DMS53 (cell line): ENCODE measurements at places on chromosomes 11 and 22.

DNA sequence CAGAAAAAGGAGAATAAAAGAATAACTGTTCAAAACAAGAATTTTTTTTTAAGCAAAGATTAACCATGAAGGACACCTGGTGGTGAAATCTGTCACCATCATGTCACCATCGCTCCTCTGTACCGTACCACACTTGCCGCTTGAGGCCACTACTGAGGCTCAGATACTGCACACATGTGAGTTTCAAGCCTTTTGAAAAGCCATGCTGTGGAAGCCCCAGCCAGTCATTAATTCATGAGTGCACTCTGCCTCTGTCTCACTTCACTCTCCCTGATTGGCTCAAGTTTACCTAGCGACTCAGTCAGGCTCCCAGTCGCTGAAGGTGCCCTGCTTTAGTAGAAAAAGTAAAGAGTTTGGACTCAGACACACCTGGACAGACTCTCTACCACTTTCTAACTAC lies 6.6 kb upstream of the MS4A12 start:
- DNase-seq, result peak; percentile 91

- DNase-seq, result no peak
Measured at GRCh38 chr22:46971099-46971763, 208.8 kb downstream of the TBC1D22A start.

DNA sequence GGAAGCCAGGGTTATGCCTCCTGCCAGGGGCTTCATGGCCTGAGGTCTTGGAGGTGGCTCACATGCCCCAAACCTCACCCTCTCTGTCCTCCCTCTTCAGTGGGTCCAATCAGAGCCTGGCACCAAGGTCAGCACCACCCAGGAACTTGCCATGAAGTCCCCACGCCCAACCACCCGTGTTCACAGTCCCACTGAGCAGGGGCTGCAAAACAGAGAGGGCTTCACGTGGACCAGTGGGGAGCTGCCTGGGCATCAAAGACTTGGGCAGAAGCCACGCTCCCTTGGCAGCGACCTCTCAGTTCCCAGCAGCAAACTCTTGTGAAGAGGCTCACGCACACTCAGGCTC lies 425.8 kb upstream of the B3GAT1 start:
- no peak for DNase-seq

GRCh38 chr11:117868815-117869561 lies 7.5 kb downstream of the FXYD6 start:
- DNase-seq, result peak; percentile 74

GRCh38 chr11:127105593-127106541 lies 105.3 kb upstream of the KIRREL3 start:
- peak; percentile 91 for DNase-seq

DNA sequence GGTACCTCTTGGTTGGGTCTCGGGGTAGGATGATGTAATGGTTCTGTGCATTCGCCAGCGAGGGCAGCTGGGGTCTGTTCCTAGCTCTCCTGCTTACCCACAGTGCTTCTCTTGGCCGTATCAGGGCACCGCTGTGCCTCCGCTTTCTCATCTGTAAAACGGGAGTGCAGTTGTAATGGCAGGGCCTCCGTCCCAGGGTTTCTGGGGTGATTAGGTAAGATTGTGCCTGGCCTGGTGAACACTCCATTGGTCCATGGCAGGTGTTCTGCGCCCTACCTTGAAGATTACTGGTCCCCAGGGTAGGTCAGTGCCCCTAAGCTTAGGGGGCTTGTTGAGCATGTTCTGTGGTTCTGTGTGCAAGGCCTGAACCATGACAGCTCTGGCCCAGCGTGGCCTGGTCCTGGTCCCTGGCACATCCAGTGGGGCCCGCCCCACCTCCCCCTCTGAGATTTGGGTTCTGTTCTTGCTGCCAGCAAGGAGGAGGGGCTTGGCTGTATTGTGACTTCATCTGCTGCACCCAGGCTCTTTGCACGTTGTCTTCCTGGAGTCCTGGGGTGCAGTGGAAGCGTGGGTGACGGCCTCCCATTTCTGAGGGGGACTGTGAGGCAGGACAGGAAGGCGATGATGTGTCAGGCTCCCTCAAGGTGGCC lies 4.9 kb downstream of the MYRF start:
- no peak for DNase-seq

DNA sequence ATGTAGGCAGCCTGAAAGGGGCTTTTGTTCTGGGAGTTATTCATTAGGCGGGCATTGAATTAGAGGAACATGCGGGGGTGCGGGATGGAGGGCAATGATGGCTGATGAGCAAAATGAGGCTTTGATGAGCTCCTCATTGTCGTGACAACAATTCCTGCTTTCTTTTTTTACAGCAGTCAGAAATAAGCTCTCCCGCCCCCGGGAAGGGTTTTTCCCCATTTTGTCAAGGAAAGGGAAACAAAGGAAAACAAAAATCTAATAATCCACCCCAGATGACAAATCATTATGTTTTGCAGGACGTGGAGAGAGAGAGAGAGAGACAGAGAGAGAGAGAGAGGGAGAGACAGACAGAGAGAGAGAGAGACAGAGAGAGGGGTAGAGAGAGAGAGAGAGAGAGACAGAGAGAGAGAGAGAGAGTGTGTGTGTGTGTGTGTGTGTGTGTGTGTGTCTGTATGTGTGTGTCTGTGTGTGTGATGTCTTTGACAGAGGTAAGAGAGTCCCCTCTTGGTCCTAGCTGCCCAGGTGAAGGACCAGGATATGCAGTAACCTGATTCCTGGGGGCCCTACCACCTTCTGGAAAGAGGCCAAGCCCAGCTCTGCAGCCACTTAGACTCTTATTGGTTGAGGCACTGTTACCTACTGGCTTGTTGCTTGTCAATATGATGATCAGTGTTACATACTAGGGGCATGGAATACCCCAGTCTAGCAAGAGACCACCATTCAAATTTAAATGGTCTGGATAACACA lies 46.7 kb upstream of the PARVA start:
- DNase-seq, result peak; percentile 57

GRCh38 chr22:50201191-50202129 lies 649 bp downstream of the SELENOO start:
- DNase-seq, result peak; percentile 58

GRCh38 chr22:25542720-25543402 lies 21.6 kb upstream of the GRK3 start:
- DNase-seq, result no peak

GRCh38 chr11:61098778-61099177 lies 3.5 kb upstream of the CD5 start:
- no peak for DNase-seq

- DNase-seq, result no peak
Measured at GRCh38 chr22:19915287-19915954, 26.2 kb upstream of the COMT start.

DNA sequence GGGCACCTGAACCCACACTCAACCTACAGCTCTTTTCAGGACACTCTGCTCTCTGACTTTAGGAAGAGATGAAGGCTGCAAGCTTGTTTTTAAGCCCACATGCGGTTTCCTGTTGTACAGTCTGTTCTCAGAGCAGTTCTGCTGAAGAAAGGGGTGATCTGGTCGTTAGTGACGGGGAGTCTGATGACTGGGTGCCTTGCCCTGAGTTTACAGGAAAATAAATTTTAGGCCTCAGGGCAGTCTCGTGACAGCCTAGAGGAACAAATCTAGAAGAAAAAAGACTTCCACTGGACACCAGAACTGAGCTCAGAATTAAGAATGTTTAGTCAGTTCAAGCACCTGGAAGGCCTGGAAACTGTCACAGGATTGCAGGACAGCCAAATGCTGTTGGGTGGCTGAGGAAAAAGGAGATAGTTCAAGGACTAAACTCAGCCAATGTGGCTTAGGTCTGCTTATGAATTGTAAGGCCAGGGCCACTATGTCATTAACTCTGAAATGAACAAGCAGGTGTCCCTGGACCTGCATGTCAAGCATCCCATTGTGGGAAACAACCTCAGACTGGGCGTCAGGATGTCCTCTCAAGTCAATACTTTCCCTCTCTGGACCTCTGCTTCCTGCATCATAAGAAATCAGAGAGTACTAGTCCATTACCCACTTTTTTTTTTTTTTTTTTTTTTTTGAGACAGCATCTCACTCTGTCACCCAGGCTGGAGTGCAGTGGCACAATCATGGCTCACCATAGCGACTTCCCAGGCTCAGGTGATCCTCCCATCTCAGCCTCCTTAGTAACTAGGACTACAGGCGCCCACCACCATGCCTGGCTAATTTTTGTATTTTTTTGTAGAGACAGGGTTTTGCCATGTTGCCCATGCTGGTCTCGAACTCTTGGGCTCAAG lies 5.7 kb downstream of the PIK3IP1 start:
- no peak for DNase-seq

DNA sequence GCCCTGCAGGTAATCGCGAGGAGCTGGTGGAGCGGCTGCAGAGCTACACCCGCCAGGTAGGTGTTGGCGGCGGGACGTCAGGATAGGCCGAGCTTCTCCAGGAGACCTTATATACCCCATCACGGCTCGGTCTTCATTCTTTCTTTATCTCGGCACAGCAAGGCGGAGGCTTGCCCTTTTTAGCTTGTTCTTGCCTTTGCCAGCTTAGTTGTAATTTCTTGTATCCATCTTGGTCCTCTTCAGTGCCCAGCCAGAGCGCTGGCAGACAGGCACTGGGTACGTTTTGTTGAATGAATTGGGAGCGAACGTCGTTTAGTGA lies 459 bp downstream of the SF3B2 start:
- DNase-seq, result no peak

DNA sequence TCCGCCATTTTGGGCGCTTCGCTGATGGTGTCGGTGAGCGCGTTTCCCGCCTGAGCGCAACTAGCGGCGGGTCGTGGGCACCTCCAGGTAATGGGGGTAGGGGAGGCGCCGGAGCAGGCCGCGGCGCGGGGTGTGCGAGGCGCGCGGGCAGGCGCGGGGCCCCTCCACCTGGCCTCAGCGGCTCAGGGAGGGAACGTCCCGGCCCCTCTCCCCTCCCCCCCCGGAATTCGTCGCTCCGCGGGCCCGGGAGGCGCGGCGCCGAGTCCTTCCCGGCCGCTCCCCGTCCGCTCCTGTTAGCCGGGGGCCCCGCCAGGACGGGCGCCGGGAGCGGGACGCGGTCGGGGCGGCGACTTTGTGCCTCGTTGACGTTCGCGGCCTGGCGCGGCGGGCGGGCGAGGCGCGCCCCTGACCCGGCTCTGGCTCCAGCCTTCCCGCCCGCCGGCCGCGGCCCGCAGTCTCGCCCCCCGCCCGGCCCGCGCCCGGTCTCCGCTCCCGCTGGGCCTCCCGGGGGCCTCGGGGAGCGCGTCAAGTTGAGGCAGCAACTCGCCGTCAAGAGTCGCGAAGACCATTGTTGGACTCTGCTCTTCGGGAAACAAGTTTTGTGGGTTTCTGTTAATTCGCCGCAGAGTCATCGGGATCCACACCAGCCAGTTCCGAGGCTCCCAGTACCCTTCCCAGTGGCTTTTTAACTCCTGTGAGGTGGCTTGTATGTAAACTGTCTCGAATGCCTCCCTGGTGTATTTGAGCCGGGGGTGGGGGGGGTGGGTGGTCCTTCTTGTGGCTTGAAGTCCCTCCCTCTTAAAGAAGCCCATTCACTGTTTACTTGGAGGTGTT lies at the start of gene PPP6R3:
TSS of gene PPP6R3 (plus strand) at position 12 of the 834 bp plus-strand sequence. CDS start 76,913 bp downstream, outside the sequence.
- DNase-seq, result peak; percentile 90

GRCh38 chr22:24400726-24401596 lies 26.4 kb upstream of the ADORA2A start:
- no peak for DNase-seq

GRCh38 chr11:19359221-19360000 lies 118.7 kb upstream of the E2F8 start:
- no peak for DNase-seq

GRCh38 chr11:69137151-69137844 lies 18.4 kb upstream of the SMIM38 start:
- DNase-seq, result no peak

GRCh38 chr11:104682206-104682605 lies 216.1 kb downstream of the CASP12 start:
- no peak for DNase-seq

DNA sequence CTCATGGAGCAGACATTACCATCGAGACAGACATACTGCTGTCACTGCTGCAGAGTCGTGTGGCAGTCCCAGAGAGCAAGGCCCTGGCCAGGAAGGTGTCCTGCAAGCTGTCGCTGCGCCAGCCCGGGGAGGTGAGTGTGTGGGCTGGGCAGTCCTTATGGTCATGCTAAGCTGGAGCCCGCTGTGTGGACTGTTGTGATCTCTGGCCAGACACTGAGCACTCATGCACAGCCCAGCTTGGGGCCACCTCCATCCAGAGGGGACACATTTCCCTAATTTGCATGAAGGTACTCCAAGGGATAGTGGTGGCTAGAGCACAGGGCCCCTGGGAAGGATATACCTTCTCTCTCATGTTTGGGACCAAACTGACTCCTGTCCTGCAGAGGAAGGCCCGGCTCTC lies 9.6 kb downstream of the ANKK1 start:
- no peak for DNase-seq

DNA sequence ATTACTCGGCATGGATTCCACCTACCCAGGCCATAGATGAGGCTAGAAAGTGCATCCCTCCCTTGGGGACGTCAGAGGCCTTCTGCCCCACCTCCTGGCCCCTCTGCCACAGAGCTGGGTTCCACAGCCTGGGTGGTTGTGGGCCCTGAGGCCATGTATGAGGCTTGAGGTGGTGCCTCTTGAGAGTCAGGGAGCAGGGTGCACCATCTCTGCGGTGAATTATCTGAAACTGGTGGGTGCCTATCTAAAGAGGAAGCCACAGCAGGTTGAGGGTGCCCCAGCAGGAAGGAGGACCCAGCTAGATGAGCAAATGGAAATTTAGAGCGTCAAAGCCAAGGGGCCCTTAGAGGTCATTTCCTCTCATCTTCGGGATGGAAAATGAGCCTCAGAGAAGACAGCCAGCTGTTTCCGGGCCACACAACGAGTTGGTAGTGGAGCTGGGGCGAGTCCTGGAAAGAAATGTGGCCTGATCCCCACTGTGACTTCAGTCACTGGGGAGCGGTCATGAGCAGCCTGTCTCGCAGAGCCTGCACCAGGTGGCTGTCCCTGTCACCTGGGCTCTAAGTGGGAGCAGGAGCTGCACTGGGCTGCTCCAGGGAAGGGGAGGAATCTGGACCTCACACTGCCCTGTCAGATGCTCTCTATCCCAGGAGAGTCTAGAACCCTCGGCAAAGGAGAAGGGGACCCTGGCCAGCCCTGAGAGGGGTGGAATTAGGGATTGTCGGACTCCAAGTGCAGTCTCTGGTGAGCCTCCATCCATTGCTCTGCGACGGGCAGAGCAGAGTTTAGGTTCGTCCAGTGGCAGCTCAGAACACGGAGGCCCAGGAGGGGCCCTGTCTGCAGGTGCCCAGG lies 7.3 kb downstream of the ADORA2A start:
- no peak for DNase-seq

DNA sequence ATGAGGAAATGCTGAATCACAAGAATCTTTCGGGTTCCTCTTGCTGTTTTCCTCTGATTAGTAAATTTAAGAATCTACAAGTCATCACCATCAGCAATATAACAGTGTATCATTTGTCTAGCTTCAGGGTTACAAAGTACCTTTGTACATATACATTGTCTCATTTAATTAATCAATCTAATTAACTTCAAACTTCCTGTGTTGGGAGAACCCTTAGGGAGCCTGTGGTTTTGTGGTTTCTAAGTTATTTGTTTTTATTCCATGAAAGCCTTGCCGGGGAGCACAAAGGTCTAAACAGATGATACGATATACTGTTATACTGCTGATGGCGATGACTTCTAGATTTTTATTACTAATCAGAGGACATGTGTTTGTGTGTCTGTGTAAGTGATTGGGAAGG lies 41.0 kb downstream of the TIMP3 start:
- DNase-seq, result no peak
